ENCODE measurements at places on chromosomes 16 and 17.

DNA sequence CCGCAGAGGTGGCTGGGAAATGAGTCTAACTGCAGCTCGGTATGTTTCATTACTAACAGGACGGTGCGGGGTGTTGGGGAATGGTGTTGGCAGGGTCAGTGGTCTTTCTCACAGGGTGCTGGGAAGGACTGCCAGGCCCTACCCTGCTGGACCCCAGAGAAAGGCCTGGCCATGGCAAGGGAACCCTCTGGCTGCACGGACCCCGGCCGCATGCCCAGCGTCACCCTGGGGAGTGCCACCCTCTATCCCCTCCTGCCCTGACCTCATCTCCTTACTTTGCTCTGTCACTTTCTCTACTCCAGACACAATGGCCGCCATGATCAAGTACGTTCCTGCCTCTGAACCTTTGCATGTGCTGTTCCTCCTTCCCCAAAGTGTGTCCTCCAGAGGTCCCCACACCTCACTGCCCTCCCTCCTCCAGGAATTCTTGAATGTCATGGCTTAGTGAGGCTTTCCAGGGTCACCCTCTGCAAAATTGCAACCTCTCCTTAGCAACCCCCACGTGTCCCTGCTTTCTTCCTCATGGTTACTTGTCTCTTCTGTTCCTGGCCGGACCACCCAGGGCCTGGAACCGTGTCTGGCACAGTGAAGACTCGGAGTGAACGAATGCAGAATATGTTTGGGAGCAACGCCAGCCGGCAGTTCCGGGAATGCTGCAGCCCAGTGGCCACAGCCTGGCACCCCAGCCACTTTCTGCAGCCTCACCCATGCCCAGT lies 15.2 kb downstream of the ADAD2 start:
- no peak for DNase-seq

GRCh38 chr17:6104956-6105648 lies 34.9 kb downstream of the WSCD1 start:
- no peak for DNase-seq

- no peak for DNase-seq
Observed at GRCh38 chr17:69402052-69402451, 12.4 kb upstream of the MAP2K6 start.

DNA sequence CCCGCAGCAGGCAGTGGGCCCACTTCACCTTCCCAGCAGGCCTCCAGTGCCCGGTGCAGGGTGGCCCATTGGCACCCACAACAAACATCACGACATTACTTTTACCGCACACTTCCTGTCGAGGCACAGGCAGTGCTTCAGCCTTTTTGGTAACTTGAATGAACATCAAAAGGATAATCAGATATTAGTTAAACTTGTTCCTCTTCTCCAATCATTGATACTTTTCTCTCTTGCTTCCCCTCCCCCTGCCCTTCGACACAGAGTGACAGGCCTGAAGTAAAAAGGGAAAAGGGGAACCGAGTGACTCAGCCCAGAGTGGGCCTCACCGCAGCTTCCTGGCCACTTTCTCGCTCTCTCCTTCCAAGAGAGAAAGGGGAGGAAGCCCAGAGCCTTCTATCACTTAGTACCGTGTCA lies 507.0 kb downstream of the MAF start:
- no peak for DNase-seq

Data from GM18507 (cell line).